ENCODE measurements at places on chromosomes 5 and 9.

- DNase-seq: no peak
Observed at GRCh38 chr9:104608336-104608735, 2.9 kb upstream of the OR13C2 start.

GRCh38 chr9:74952201-74953151 is at the start of gene C9orf40:
Gene C9orf40, minus strand, starts transcription at chr9:74952912. Its CDS starts 301 bp downstream, at chr9:74952611.
- DNase-seq: peak; percentile 87

DNA sequence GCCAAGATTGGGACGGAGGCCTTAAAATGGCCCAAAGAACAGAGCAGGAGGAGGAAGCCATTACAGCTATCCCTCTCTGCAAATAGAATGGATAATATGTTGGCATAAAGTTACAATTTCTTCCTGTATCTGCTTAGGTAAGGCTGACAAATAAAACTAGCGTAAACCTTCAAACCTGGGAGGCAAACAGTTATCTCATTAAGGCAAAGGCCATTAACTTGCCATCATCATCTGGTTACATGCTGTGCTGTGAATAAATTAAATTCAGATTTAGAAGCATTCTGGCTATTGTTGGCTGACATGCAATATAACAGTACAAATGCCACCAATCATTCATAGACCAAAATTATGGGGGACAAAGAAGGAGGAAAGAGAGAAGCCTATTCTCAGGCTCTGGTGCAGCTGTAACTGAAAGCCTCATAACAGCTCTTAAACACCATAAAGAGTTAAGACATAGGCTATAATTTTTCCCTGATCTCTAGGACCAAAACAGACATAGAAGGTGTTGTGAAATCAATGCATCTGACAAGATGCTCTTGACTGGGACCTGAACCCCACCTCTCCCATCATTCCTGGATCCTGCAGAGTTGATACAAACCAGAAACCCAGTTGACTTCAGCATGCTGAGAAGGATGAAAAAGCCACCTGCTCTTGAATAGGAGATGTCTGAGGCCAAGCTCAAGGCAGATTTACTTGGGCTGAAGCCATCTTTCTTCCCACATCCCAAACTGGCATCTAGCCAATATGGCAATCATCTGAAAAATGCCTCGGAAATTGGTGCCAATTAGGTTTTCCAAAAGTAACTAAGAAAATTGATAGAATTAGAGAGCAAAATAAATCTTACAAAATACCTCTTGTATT is 62.5 kb downstream of the PLCXD3 start:
- DNase-seq: no peak

- no peak for DNase-seq
Observed at GRCh38 chr5:159313197-159313596, 17.1 kb downstream of the IL12B start.

GRCh38 chr9:22079873-22080341 is 70.8 kb upstream of the CDKN2B start:
- peak; percentile 26 for DNase-seq

DNA sequence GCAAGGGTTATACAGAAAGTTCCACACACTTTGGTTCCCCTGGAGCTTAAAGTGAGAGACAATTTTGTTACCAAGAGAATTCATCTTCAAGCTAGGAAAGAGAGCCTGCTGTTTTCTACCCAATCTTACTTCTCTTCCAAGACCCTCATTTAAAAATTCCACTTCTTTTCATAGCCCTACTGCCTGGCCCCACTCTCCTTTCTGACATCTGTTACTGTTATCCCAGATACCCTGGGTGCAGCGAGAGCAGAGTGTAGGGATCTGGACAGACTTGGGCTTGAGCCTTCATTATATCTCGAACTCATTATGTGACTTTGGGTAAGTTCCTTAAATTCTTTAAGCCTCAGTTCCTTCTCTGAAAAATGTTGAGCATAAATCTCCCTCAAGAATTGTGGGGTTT is 263.1 kb downstream of the ASTN2 start:
- no peak for DNase-seq

DNA sequence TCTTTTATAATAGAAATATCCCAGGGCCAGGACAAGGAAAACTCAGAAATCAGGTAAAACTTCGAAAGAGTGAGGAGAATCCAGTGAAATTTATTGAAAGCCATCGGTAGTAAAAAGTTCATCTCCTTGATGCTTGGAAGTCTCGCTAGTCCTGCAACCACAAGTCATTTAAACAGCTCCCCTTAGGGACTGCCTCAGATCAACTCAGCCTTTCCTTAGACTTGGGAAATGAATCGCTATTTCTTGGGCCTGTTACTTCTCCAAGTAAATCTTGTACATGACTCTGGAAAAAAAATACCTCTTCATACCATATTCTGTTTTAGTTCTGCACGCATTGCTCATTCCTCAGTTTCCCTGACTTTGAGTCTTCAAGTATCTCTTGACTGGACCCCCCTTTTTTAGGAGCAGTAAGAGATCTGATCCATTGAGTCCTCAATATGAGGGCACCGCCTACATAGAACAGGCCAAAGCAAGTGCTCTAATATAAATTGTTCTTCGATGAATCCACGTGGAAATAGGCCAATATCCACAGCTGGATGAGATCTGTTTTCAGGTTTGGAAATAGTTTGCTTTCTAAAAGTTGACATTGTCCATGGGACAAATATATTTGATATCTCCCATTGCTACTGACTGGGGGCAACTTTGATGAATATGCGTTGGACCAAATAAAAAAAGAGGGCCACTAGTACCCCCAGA is 114.2 kb downstream of the PRDM6 start:
- no peak for DNase-seq

DNA sequence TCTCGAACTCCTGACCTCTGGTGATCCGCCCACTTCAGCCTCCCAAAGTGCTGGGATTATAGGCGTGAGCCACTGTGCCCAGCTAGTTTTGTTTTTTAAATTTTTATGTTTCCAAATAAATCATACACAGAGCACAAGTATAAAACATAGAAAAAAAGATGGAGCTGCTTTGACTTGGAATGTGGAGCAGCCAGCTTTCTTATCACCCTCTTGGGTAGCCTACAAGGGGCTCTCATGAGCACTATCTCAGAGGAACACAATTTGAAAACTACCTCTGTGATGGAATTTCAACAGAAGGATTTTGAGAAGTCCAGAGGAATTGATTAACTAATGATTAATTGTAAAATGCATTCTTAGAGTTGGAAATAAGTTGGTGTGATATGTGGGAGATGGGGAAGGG is 45.9 kb downstream of the NSD1 start:
- DNase-seq: no peak

GRCh38 chr9:70868661-70869652 is 252.5 kb downstream of the TRPM3 start:
- DNase-seq: no peak

DNA sequence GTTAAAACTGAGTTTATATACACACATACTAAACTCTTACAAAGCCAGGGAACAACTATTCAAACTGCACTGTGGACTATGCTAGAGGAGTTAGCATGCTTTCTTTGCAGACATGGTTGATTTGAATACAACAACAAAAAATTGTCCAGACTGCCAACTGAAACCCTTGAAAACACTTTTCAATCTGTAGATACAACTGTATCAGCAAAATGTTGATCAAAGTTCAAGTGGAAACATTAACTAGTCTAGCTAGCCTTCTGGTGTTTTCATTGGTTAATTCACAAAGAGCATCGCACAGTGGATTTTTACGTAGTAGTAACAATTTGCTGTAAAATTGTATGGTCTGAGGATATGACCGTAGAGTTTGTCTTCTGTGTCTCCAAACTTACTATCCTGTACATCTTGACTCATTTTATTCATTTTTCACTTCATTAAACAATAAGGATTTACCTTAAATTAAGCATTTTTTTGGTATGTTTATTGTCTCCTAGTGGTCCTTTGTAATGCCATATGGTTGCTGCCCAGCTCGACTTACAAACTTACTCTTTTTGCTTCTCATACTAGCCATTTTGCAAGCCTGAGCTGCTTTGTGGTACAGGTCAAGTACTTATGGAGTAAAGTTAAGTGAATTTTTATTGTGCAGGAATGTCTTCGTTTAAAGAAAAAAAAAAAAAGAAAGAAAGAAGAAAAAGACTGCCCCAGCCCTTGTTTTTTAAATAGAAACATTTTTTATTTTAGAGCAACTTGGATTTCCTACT is 123.4 kb downstream of the ZCCHC7 start:
- DNase-seq: no peak

GRCh38 chr9:135038826-135039225 is 48.6 kb upstream of the OLFM1 start:
- no peak for DNase-seq

DNA sequence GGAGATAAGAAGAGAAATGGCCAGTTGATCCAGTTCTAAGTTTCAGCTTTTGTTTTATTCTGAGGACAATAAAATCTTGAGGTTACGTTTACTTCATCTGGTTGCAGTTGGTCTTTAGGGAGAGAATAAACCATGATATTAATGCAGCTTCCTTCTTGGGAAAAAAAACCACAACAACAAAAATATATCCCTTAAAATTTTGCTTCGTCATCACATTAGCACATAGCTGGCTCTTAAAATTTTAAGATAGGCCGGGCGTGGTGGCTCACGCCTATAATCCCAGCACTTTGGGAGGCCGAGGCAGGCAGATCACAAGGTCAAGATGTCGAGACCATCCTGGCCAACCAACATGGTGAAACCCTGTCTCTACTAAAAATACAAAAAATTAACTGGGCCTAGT is 86.4 kb downstream of the EQTN start:
- DNase-seq: no peak

DNA sequence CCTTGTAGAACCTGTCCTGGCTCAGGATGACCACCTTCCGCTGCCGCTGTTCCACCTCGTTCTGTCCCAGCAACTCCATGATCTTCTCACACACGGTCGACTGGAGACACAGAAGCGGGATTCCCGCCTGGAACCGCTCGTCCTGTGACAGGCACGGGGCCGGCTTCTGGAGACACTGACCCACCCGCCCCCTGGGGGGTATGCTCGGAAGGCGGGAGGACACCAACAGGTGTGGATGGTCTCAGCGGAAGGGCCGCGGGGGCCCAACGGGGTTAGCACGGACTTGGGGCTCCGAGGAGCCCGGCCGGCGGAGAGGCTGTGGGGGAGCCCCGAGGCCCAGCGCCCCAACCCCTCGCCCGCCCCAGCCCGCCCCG is 530 bp downstream of the UCK1 start:
- no peak for DNase-seq

GRCh38 chr9:61669352-61669751 is 479.5 kb downstream of the SPATA31A7 start:
- DNase-seq: no peak

DNA sequence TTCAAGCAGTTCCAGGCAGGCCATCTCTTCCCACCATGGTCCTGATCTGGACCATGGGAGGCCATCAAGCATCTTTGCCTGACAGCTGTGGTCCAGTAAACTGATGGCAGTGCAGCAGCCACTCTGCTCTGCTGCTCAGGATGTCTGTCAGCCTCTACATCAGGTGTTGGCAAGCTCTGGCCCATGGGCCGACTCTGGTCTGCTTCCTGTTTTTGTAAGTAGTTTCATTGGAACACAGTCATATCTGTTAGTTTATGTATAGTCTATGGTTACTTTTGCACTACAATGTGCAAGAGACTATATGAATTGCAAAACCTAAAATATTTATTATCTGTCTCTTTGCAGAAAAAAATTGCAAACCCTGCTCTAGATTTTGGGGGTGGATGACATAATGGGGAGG is 225.0 kb downstream of the KCTD16 start:
- DNase-seq: no peak

- no peak for DNase-seq
Observed at GRCh38 chr9:125409637-125410521, 148.3 kb downstream of the GAPVD1 start.

DNA sequence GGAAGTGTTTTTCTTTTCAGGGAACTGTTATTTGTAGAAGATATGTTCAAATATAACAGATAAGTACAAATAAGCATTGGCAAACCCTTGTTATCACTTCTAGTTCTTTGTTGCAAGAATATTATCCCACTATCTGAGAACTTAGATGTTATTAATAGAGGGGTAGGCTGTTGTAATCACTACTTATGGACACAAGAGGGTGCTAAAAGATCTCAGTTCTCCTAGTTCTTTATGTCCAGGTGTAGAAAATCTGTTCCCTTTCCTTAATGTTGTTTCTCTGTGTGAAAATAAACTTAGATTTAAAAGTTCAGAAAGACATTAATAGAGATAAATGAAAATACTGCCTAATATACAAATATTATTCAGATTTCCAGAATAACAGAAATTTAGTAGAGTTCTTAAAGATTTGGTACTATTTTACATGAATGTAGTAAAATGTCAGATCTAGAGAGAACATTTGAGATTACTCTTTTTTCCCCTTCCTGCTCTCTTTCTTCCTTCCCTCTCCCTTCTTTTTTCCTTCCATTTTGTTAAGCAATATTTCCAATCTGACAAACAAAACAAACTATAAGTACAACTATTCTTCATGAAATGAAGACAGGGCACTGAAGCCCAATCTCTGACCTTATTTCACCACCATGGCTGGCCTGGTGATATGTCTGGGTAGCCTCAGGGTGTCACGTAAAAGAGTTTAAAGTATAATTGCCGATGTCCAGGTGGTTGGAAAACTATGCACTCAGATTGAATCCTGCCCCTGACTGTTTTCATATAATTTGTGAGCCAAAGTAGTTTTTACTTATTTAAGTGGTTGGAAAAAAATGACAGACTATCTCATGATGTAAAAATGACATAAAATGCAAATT is 43.6 kb upstream of the C5orf46 start:
- no peak for DNase-seq

DNA sequence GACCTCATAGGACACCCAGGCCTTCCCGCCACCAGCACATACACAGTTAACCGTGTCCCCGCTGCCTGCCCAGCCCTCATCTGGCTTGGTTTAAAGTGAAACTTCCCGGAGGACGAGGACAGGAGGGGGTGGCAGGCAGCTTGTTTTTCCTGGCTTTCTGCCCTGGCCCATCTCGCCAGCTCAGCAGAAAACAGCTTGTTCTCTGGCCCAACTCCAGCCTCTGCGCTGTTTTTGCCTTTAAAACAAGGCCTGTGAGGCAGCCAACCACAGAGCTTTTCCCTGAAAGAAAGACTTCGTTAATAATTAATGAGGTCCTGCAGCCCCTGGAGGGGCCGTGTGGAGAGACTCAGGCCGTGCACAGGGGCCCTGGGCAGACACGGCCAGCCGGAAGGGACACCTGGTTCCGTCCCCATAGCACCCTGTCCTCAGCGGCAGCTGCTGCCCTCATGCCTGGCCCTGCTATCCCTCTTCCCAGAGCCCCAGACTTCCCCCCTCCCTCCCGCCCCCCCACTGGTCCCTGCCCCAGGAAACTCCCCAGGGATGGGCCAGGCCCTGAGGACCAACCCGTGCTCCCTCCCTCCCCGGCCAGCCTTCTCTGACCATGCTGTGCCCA is 108.7 kb downstream of the RXRA start:
- no peak for DNase-seq

DNA sequence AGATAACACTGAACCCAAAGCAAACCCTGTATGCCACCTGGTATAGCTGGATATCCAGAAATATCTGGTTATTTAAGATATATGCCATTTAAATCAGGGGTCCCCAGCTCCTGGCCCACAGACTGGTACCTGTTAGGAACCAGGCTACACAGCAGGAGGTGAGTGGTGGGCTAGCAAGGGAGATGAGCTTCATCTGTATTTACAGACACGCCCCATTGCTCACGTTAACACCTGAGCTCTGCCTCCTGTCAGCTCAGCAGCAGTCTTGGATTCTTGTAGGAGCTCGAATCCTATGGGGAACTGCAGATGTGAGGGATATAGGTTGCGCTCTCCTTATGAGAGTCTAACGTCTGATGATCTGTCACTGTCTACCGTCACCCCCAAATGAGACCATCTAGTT is 646.6 kb downstream of the TLE4 start:
- DNase-seq: no peak
